ENCODE measurements at places on chromosomes 13 and 19. TPM values are rescaled to one million over a fixed set of nuclear protein-coding genes. Genes with fewer than 3 reads are reported as not detected.

GRCh38 chr13:46622630-46623256 lies 69.8 kb downstream of the LRCH1 start:
- DNase-seq = no peak

The TNFRSF19 gene
- total RNA-seq = not detected

- no peak for DNase-seq
Observed at GRCh38 chr19:23507446-23507845, 112.2 kb upstream of the ZNF91 start.

GRCh38 chr19:19213426-19214158 lies 1.8 kb downstream of the NCAN start:
- DNase-seq = no peak

GRCh38 chr19:21912654-21913053 lies 76.7 kb upstream of the ZNF43 start:
- DNase-seq = no peak

- no peak for DNase-seq
Observed at GRCh38 chr19:48355365-48355954, 8.3 kb downstream of the TMEM143 start.

DNA sequence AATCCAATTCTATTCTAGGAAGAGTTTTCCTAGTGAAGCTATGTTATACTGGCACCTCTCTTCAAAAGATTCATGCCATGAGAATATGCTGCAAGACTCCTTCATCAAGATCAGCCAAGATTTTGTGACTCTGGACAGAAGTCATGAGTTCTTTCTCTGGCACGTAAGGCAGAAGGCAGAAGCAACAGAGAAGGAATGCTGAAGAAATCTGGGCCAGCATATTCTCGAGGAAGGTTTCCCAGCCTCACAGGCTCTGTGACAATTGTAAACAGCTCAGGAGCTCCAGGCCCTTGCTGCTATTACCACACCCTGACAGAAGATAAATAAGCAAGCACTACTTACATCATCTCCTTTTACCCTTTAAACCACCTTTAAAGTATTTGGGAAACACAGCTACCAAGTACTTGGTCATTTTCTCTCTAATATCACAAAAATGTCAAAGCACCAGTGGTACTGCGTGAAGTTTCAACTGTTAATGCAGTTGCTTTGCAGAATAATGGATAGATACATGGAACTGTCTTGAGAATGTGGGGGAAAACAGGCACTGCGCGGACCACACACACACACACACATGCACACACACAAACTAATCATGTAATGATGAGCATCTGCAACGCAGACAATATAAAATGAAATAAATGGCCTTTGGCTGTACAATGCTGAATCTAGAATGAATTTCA lies 55.4 kb downstream of the INTS6 start:
- DNase-seq = no peak

DNA sequence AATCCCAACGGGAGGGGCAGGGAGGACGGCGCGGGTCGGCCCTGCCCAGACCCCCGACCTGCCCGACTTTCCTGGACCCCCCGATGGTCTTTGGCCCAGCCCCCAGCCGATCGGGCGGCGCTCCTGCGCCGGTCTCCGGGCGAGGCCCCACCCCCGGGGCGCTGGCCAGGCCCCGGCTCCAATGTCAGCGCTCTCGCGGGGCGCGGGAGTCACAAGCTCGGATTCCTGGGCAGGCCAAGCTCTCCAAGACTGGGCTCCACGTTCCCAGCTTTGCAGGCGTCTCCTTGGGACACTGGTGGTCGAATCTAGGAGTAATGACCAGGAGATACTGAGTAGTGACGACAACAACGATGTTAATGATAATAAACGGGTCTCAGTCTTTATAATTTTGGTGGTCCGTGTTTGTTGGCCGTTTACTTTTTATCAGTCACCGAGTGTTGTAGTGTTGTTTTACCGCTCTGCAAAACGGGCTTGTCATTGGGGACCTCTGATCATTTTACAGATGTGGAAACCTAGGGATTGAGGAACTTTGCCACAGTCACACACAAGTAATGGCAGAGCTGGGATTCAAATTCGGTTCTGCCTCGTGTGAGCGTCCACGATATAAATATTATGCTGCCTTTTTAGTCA lies 545 bp downstream of the RAD23A start:
- no peak for DNase-seq

- no peak for DNase-seq
Observed at GRCh38 chr13:91922969-91923592, 524.7 kb downstream of the GPC5 start.

- no peak for DNase-seq
Observed at GRCh38 chr13:40812724-40813445, 23.5 kb downstream of the SLC25A15 start.

DNA sequence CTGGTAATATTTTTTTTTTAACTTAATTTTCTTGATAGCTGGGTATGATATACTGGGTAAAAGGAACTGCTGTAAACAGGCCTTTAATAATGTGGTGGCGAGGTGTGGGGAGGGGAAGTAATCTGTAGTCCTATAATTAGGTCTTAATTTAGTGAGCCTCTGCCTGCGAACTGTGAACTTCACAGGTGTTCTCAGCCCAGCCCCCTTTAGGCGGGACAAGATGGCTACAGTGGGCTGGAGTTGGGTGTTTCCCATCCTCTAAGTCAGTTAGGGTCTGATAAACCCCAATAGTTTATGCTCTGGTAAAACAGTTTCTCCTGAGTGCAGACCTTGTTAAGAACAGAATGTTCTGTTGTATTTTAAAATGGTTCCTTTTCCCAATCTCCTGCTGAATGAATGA lies 97.6 kb upstream of the SERP2 start:
- peak; percentile 81 for DNase-seq

The ZNF480 gene
- total RNA-seq = 24.8 TPM

GRCh38 chr19:45955905-45956608 lies 17.6 kb downstream of the NOVA2 start:
- no peak for DNase-seq

GRCh38 chr13:25473864-25474263 lies 102.1 kb downstream of the ATP8A2 start:
- no peak for DNase-seq

The SMIM17 gene
- total RNA-seq = not detected

The ZNF440 gene
- 22.4 TPM for total RNA-seq

The COL4A1 gene
- total RNA-seq = not detected

DNA sequence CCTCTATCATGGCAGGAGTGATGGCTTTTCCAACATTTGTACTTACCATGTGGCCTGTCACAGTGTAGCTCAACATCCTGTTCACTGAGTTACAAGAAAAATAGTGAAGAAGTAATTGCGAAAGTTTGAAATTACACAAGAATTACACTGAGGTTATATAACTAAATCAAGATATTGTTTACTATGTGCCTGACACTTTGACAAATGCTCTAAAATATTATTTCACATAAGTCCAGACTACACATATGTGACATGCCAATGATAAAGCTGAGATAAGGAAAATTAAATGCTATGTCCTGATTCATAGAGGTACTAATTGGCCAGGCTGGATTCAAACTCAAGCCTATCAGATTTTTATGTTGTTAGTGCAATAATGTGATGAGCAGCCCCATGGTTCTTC lies 451.7 kb downstream of the PCDH9 start:
- DNase-seq = no peak

DNA sequence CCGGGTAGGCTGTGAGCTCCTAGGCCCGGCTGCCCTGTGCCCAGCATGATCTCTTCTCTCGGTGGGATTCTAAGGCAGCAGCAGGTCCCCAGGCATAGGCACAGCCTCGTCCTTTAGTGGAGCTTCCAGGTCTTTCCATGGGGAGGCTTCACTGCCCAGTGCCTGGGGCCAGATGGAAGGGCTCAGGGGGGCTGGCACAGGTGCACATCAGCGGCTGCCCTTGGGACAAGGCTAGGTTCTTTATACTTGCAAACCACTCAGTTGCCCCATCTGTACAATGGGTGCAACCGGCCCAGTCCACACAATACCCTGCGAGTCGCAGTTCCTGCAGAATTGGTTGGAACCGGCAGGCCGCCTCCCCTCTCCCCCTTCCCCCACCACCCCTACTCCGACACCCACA lies 14.2 kb downstream of the KCTD15 start:
- no peak for DNase-seq

The CDC42EP5 gene
- not detected for total RNA-seq

DNA sequence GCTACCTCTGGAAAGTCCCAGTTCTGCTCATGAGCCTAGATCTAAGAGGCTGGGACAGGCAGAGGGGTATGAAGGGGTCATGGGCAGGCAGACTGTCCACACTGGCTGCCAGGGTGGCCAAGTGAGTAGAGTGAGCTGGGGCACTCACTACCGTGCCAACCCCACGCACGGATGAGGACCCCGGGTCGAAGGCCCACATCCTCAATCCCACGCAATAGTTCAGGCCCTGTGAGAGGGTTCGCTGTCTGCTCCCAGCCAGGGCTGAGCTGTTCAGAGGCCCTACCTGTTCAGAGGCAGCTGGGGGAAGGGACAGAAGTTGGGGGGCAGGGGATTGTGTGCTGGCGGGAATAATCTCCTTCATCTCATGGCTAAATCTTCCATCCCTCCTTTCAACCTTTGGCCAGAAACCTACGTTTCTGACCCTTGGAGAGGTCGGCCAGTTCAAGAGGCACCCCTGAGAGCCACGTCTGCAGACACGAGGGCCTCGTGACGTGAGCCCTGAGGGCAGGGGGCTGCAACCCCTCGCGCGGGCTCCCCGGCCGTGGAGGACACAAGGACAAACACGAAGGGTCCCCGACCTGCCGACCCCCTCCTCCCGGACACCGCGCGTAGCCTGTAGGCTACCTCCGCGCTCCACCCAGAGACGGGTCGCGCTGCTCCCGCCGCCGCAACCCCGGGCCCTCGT lies 1.0 kb upstream of the RPS5 start:
- DNase-seq = peak; percentile 52

DNA sequence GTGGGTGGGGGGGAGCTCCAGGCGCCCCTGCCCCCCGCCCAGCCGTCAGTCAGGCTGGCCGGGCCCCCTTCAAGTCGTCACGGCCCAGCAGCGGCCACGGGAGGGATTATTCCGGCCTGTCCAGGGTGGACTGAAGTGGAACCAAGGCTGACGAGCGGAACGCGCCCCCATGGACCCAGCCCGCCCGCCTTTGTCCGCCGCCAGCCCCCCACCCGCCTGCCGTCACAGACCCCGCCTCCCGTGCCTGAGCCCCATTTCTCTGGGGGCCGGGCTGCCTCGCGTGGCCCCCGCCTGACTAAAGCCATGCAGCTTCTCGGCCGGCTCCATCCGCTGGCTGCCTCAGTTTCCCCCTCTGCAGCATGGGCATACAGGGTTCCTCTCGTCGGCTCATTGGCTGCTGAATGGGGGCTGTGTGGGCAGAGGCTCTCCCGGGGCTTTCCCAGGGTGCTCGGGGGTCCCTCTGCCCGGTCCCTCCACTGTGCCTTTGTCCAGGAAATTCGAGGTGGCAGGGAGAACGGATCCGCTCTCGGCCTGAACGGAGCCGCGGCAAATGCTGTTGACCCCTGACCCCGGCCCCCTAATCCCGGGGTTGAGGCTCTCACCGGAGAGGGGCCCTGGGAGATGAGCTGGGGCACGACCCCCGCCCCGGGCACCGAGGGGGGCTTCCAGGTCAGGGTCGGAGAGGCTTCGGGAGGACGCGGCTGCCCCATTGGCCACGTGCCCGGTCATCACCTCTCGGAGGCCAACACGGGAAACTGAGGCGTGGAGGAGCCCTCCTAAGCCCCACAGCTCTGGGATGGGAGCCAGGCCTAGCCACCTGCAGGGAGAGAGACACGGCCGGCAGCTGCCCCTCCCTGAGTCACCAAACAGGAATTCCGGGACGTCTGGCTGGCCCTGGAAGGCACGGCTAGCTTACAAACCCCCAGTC lies 27.4 kb downstream of the EFNA2 start:
- no peak for DNase-seq

GRCh38 chr19:51158474-51159129 lies 16.5 kb downstream of the SIGLEC7 start:
- peak; percentile 52 for DNase-seq

DNA sequence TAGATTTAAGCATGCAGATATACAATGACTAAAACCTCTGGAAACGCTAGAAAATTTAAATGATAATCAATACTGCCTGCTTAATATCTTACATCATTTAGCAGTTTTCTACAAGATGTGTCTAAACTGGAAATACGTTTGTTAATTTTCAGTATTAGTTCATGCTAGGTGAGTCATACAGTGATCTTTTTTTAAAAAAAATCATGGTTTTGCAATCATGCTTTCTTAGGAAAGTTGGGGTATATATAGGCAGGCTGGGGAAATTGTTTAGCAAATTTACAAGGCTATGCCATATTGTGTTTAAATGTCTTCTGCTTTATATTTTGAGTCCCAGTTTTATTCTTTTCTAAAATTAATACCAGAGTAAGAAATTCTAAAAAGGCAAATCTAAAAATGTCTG lies 245.4 kb upstream of the SPRY2 start:
- DNase-seq = no peak

- no peak for DNase-seq
Observed at GRCh38 chr13:91698767-91699166, 300.3 kb downstream of the GPC5 start.

The GAPDHS gene
- total RNA-seq = not detected

DNA sequence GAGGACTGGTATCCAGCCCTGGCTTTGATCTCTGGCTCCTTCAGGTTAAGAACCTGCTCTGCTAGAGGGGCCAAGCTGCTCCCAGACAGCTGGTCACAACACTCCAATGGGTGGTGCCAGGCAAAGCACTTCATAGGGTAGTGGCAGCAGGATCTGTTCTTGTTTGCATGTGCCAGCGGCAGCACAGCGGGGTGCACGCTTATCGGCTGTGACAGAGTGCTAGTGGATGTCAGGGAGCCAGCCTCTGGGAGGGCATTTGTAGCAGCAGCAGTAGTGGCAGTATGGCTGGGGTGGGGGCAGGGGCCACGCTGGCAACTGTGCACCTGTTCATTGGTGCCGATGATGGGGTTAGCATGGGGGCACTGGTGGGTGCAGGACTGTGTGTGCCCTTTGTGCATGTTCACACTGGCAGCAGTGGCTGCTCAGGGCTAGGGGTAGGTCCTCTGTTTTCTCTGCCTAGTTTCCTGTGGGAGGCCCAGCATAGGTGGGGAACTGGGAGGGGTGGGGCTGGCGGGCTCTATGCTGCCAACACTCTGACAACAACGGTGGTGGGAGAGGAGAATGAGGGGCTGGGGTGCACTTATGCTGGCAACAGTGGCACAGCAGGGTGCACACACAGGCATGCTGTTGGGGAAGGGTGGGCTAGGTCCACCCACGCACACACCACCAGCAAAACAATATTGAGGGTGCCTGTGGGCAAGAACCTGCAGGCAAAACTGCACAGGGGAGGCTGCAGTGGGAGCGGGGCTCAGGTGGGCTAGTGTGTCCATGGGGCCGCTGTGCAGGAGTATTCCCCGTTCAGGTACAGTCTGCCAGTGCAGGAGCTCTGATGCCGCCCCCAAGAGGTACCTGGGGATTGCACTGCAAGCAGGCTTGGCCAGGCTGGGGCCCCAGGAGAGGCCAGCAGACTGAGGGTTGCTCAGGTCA lies 19.3 kb downstream of the AP1M1 start:
- no peak for DNase-seq

DNA sequence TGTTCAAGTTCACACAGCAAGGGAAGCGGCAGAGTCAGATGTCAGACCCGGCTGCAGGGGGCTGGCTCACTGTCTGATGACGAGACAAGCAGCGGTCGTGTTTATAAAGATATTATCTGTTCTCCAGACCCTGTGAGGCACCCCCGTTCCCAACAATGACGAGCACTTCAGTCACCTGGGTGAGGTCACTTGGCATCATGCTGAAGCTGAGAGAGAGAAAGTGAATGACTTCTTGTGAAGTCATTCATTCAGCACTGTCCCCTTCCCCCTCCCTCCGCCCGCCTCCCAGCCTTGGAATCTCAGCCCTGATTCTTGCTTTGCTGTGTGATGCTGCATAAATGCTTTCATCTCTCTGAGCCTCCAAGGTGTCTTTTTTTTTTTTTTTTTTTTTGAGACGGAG lies 4.9 kb upstream of the LYPD3 start:
- DNase-seq = no peak
